ENCODE measurements at places on chromosomes 13 and 19.

GRCh38 chr19:3053218-3053621, 9.1 kb downstream of the TLE5 start:
- no peak for DNase-seq

- no peak for DNase-seq
These were observed 54.4 kb downstream of the MLLT1 start for GRCh38 chr19:6225232-6225865.

- no peak for DNase-seq
These were observed 35.6 kb downstream of the ATP11A start for GRCh38 chr13:112725346-112726015.

GRCh38 chr13:98947925-98948324, 29.9 kb downstream of the DOCK9 start:
- DNase-seq: no peak

DNA sequence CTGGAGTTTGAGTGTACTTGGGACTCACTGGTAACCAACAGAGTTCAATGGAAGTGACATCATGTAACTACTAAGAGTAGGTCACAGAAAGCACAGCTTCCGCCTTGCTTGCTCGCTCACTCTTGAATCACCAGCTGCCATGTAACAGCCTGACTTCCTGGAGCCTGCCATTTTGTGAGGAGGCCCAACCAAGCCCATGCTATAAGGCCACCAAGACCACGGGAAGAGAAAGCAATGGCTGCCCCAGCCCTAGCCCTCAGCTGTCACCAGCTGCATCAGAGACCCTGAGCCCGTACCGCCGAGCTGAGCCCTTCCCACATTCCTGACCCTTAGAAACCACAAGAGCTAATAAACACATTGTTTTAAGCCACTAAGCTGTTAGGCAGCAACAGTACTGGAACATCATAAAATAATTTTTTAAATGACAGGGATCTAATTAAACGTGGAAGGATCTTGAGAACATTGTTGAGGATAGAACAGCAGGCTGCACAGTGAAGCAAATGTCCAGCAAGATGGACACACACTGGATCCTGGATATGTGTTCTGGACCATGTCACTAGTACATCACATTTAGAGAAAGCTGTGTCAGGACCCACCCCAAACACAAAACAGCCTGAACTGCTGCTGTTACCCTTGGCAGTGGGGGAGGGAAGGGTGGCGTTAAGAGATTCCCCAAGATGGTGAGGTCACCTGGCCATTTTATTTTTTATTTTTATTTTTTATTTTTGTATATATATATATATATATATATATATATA, 21.7 kb upstream of the LDLR start:
- no peak for DNase-seq

GRCh38 chr13:40381935-40382764, 284.3 kb downstream of the FOXO1 start:
- DNase-seq: no peak

- no peak for DNase-seq
These were observed 1.1 kb downstream of the CLN5 start for GRCh38 chr13:76993021-76993420.

GRCh38 chr13:90091611-90092010, 1255.9 kb upstream of the MIR17HG start:
- DNase-seq: no peak

- no peak for DNase-seq
These were observed 6.3 kb downstream of the SIGLEC10 start for GRCh38 chr19:51410950-51411748.

DNA sequence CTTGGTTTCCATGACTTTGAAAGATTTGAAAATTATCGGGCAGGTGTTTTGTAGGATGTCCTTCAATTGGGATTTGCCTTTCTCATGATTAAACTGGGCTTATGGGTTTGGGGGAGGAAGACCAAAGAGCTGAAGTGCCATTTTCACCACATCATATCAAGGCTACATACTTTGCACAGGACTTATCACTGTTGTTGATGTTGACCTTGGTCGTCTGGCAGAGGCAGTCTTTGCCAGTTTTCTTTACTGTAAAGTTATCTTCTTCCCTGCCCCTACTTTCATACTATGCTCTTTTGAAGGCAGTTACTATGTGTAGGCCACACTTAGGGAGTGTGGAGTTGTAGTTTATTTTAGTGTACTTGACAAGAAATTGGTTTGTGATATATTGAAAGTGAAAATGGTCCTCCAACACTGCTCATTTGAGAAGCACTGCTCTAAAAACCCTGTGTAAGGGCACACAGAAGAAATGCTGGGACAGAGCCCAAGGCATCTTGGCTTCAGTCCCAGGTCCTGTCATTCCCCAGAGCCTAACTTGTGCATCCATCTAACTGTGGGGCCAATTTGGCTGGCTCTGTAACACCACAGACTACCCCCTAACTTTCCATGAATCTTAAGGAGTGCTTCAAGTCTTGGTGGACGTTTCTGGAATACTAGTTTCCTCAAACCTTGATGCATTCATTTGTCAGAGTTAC, 384.9 kb downstream of the KCNRG start:
- DNase-seq: no peak

All from activated CD4-positive, alpha-beta T cell treated with anti-CD3 and anti-CD28 coated beads, Interleukin-2, amount 50 U/mL, for 24 hours (primary cell).